ENCODE measurements at places on chromosomes 3 and 15.

DNA sequence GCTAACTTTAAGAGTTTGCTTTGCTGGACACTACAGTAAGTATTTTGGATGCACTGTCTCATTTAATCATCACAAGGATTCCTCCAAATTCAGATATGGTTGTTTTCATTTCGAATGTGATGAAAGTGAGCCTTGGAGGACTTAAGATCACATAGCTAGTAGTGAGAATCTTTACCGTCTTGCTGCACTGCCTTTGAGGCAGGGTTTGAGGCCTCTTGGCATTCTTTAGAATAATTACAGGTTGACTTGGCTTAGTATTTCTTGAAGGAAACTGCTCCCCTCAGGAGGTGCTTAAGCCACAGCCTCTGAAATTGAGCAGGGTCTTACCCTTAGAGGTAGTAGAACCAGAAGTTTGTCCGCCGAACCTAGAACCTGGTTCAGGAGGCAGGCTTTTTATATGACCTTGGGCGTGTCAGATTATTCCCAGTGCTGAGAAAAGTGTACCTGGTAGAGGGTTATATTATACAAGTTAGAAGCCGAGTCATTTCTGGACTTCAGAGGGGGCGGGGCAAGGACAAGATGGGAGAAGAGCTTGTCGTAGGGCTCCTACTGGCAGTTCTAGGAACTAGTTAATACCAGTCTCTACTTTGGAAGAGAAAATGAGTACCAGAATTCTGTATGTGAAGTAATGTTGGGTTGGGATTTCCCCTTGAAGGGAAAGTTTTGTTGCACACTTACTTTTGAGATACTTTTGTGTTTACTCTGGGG is 1.1 kb downstream of the TFG start:
- DNase-seq = peak; percentile 70

- no peak for DNase-seq
Measured at GRCh38 chr3:139572847-139573672, 33.5 kb upstream of the RBP1 start.

DNA sequence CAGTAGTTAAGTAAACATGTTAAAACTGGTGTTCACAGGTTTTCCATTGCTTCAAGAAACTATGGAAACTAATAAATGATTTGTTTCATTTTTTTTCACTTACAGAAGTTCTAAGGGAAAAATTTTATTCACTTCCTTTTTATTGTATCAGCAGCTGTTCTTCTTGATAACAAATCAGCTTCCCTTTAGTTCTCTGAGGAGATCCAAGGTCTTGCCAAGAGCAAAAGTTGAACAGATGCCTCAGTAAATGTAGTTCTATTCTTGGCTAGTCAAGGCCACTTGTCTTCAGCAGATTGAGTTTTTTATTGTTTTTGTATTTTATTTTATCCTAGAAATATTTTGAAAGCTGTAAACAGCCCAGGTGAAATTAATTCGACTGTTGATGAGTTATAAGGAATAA is 41.8 kb downstream of the KCNH8 start:
- DNase-seq = no peak

- DNase-seq = no peak
Measured at GRCh38 chr3:101878589-101878988, 29.3 kb downstream of the NFKBIZ start.

DNA sequence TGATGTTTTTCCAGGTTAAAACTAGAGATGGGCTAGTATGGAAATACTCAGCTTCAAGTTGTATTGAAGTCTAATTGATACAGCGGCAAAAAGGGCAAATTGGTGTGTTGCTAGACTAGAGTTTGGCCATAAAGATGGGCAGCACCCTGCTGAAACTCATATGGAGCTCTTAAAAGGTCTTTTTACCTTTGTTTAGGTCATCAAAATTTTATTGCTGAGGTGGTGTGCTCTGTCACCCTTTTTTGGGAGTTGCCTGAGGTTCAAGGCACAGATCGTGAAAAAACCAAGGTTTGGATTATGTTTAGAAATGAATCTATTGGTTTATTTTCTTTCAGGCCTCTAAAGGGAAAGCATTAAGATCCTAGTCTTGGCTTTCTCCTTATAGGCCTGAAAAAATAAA is 38.2 kb downstream of the VPS8 start:
- no peak for DNase-seq

GRCh38 chr15:71440489-71441110 is 325.3 kb downstream of the THSD4 start:
- peak; percentile 30 for DNase-seq

DNA sequence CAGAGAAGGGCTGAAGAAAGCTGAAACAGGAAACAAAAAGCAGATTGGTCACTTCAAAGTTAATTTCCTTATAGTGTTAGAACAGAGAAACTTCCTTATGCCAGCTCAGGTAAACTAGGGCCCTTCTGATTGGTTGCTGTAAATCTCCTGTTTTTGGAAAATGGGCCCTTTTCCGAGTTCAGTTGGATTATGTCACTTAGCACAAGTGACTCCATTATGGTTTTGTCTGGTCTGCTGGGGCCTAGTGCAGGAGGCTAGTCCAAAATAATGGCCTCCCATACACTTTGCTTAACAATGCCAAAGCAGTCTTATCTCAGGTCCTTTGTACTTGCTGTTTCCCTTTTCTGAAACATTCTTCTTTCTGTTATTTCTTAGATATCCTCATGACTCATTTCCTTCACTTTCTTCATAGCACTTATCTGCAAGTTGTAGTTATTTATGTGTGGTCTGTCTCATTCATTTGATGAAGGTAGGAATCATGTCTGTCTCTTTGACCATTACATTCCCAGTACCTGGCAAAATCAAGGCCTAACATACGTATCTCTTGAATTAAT is 7.7 kb upstream of the DCP1A start:
- DNase-seq = no peak

DNA sequence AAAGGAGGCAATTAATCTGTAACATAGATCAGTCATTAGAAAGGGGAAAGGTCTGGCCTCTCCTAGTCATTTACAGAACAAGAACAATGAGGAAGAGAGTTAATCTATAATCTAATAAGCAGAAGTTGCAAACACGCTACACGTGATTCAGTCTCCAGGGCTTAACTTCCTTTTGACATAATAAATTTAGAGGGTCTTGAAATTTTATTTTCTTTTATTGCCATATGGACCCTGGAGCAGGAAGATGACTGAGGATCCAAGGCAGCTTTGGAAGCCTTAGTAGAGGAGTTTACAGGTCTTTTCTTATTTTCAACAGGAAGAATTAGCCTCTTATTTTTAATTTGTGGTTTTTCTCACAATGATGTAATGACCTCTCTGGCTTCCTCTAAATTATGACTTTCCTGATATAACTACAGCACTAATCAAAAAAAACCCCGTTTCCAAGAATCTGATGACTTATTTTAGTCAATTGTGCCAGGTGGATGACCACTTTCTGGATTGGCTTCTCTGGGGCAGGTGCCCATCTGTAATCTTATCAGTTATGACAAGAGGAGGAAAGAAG is 32.2 kb downstream of the ADGRG7 start:
- DNase-seq = no peak

DNA sequence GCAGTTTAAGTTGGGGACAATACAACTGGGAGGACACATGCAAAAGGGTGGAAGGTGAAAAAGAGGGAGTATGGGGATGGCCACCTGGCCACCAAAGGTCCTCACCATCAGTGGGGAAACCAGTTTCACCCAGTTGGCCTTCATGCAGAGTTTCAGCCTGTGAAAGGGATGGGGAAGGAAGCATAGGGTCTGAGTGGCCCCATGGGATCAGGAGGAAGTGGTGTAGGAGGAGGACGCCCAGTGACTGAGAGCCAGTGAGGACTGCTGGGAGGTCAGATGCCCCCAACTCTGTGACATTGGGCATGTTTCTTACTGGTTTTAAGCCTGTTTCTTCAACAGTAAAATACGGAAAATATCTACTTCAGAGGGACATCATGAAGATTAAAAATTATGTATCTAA is 16.3 kb downstream of the BCL2A1 start:
- no peak for DNase-seq

- no peak for DNase-seq
Measured at GRCh38 chr3:106086636-106087035, 217.8 kb upstream of the CBLB start.

DNA sequence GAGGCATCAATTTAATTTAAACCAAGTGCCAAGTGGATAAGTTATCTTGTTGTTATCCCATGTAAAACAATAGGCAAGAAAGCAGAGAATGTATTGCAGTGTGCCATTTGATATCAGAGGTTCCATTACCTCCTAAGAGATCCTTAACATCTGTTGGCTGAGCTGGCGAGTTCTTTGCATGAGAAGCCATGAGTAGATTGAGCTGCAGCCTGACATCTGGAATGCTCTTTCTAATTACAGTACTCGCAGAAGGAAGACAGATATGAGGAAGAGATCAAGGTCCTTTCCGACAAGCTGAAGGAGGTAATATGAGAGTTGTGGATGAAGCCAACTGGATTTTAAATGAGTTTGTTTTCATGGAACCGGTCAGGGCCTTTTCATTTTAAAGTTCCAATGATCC is 19.4 kb downstream of the TPM1 start:
- no peak for DNase-seq

DNA sequence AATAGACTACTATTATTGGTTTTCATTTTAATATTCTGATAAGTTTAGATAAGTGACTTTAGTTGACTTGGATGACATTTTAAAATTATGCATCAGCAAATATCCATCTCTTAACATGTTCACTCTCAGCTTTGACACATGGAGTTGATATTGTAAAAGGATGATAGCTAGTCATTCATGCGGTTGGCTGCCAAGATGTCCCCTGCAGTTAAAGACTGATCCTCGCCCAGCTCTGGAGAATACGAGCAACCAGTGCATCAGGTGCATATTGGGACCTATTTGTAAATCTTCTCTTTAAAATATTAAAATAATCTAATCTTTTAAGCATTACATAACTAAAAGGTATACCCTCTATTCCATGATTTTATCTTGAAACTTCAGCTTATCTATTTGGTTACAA is 41.9 kb downstream of the EPHB1 start:
- no peak for DNase-seq

DNA sequence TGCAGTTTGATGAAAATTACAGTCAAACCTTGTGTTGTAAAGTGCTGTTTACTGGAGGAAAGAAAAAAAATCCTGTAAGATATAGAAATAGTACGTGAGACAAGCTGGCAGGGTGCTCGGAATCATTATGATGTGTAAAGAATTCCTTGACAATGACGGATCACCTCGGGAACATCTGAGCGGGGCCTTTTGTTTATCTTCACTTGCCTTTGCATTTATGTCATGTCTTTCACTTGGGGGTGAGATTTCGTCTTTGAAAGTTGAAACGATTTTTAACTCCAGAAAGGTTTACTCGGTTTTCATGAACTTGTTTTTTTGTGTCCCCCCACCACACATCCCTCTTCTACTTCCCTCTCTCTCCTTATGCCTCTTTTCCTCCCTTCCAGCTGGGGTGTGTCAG is 128.3 kb upstream of the VEPH1 start:
- no peak for DNase-seq

DNA sequence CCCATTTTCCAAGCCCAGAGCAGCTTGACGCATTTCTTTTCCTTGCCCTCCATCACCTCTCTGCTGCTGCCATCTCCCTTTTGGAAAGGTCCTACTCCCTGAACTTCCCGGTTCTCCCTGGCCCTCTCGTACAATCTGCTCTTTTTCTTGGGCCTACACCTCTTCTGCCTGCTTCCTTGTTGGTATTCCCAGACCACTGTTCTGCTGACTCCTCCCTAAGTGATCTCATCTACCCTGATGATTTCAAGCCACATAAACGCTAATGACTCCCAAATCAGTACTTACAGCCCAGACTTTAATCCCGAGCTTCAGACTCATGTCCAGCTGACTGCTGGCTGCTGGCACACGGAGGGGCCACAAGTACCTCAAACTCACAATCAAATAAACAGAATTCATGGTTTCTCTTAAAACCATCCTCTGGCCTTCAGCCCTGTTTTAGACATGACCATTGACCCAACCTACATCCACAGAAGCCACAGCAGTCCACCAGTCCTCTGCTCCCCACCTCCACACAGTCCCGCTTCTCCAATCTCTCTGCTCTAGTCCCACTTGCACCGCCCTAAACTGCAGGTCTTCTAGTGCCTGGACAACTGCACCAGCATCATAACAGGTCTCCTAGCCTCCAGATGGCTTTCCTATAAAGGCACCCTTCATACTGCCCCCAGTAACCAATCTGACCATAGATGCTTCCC is 57.6 kb downstream of the AAGAB start:
- no peak for DNase-seq

DNA sequence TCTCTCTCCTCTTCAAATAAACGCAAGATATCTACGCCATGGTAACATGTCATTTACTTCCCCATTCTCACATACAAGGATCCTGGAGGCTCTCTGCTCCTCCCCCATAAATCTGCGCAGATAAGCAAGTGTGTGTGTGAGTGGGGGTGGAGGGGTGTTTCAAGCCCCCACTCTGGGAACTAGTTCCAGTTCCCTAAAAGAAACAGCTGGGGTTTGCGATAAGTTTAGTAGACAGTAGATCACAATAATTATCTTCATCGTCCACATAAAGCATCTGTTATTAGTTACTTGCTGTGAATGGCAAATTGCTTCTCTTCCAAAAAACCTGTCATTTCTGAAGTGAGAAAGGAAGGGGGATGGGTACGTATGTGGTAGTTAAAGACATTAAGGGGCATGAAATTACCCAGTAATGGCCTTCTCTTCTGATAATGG is 79.8 kb downstream of the RBPMS2 start:
- DNase-seq = peak; percentile 15

- no peak for DNase-seq
Measured at GRCh38 chr3:159170436-159171003, 368.7 kb downstream of the MFSD1 start.

GRCh38 chr3:43366481-43366880 is 80.1 kb downstream of the SNRK start:
- no peak for DNase-seq

DNA sequence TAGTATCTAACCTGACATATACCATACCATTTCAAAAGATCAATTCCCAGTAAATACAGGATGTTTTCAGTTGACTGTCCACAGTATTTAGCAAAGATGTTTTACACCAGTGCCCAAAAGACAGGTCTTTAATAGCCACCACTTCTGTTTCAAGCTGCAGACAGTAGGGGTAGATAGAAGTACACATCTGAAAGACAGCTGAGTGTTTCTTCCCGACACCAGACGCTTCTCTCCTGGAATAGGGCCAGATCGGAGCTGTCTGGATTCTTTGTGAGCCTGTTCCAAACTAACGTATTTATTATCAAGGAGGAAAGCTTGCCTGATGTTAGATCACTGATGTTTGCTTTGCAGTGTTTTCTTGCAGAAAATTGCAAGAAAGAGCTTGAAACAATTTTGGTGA is 136.1 kb upstream of the RBMS3 start:
- DNase-seq = no peak

Measured in CD4-positive, alpha-beta T cell treated with Interleukin-21 for 1 hour (primary cell).